ENCODE measurements at places on chromosomes 6 and 20.

DNA sequence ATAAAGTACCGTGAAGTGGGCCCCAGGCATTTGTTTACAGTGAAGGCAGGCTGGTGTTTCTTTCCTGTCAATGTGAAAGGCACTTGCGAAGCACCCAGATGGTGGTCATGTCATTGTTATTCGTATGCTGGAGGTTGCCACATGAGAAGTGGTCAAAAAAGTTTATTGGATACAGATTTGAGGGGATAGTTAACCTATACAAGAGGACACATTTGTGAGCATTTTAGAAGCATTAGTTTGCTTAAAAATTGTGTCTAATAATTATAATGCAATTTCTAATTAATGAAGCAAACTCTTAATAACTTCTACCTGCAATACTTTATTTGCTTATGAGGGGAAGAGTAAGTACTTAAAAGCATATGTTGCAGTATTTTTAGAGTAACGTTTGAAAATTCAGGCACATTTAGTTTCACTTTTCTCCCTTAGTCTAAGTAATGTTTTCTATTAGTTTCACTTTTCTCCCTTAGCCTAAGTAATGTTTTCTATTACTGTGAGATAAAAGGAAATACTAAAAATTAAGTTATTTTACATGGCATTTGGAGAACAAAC, 120.7 kb upstream of the CLDN20 start:
- no peak for DNase-seq

DNA sequence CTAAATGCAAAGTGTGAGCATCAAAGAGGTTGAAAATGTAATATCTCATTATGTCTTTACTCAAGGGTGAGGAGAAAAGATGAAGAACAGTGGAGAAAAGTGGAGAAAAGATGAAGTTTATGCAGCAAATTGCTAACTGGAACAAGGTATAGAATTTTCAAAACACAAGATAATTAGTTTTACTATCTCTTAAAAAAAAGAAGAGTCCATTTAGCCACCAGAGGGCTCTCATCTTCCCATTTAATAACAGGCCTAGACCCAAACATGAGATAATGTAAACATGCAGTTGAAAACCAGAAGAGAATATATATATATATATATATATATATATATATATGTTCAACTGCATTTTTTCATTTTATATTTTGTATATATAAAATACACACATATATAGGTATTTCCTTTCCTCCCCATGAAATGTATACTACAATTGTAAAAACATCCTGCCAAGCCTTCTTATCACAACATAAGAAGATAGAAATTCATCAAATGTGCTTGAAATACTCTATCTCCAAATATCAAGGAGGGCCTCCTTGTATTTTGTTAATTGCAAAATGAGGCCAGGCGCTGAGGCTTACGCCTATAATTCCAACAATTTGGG, 78.4 kb downstream of the ADTRP start:
- DNase-seq = peak; percentile 56

DNA sequence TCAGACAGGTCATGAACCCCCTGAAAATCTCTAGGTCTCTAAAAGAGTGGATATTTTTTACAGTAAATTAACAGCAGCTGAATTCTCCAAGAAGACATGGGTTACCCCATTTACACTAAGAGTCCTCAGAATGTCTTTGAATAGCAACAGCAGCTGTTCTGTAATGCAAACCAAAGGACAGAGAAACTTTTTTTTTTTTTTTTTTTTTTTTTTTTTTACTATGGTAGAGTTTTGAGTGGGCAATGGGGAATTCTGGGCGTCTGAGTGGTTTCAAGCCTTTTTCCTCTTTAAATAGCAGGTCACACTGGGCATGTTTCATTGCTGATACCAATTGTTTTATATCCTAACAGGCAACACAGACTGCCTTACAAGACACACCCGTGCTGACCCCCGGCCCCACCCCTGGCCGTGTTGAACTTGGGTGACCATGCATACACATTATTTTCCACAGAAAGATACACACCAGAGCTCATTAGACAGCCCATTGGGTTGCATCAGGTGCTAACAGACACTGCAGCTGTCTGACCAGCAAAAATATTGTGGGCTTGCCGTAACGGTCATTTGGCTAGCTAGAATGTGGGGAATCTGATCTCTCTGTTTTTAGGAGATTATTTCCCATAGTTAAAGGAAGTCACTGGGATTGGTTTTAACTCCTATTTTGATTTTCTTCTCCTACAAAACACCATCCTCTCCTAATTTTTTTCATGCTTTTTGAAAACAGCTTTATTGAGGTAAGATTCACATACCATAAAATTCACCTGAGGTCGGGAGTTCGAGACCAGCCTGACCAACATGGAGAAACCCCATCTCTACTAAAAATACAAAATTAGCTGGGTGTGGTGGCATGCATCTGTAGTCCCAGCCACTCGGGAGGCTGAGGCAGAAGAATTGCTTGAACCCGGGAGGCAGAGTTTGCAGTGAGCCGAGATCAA, 26.7 kb upstream of the IRF4 start:
- DNase-seq = peak; percentile 63

- no peak for DNase-seq
Measured at GRCh38 chr20:24643731-24644626, 174.6 kb downstream of the SYNDIG1 start.

DNA sequence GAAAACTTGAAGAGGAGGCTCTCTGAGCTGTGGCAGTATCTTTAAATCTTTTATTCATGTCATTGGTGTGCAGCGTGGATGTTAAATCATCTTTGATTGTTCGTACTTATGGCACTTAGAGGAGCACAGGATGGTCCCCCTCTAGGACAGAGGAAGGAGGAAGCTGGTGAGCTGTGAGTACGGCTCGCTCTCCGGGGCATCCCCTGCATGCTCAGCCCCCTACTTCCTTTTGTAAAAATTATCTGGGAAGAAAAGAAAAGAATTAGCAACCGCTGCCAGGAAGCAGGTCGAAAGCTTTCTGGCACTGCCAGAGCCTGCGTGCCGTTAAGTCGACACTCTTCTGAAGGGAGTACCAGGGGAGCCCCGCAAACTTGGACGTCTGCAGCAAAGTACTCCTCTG, 158.5 kb downstream of the SYNDIG1 start:
- no peak for DNase-seq

GRCh38 chr6:122709922-122710512, 69.5 kb upstream of the FABP7 start:
- DNase-seq = no peak

- DNase-seq = no peak
Measured at GRCh38 chr6:12529364-12530019, 187.1 kb upstream of the PHACTR1 start.

DNA sequence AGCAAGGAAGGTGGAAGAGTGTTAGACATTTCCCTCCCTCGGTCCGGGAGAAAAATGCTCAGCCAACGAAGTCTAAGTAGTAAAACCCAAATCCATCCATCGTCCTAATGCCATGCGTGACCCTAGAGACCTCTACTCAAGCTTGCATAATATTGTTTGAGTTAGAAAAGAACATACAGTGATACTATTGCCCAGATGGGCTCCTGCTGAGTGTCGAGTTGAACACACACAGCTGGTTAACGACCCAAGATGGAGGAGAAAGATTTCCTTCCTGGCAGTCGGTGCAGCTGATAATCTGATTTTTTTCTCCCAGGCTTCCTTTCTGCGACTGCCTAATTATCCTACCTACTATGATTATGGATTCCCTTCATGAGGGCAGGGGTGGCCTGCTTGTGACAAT, 164.4 kb upstream of the KCNG1 start:
- no peak for DNase-seq

GRCh38 chr6:10659699-10660348, 34.6 kb downstream of the C6orf52 start:
- DNase-seq = peak; percentile 4

- peak; percentile 21 for DNase-seq
Measured at GRCh38 chr6:13924949-13925881, at the start of gene RNF182. RNF182 (plus strand) TSS chr6:13924952; CDS start chr6:13977120, 52,168 bp downstream.

DNA sequence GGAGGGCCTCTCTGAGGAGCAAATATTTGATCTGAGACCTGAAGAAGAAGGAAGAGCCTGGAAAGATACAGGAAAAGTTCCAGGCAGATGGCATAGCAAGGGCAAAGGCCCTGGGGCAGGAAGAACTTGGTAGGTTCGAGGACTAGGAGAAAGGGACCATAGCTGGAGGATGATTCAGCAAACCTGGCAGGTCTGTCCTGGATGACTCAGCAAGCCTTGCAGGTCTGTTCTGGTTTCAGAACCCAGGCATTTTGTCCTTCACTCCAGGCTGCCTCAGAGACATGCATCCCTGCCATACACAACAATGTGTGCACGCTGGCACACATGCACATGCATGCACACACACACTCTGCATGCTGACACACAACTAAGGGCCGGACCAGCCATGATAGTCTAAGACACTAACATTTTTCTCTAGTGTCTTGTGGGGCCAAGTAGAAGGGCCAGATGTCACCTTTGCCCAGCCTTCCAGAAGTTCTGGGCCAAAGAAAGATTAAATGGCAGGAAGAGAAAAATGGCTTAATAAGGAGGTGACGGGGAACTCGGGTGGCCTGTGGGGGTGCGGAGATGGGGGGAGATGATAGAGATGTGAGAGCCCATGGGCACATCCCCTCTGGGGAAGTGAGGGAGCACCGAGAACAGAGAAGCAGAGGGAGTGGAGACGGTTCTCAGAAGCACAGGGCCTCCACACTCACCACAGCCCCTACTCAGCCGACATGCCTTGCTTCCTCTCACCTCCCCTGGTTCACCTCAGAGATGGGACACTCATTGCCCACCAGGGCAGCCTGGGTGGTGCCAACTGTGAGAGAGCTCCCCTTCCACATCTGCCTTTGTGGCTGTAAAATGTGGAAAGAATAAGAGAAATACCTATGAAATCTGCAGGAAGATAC, 15.4 kb upstream of the TRIB3 start:
- peak; percentile 89 for DNase-seq

GRCh38 chr20:39789411-39789810, 827.3 kb downstream of the DHX35 start:
- DNase-seq = no peak

DNA sequence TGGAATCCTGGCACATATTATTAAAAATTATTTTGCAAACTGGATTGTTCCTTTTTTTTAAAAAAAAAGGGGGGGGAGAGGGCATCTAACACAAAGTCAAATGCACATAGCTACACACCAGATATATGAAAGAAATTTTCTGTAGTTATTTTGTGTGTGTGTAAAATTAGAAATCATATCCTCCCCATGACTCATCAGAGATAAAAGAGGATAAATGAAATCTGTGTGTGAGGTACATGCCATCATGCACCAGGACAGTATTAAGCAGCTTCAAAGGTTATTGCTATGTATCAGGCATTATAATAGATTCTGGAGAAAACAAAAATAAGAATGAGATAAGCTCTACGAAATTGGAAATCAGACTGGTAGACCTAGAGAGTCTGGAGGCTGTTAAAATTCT, 5.2 kb downstream of the BTBD9 start:
- no peak for DNase-seq

GRCh38 chr20:50592282-50593004, 82.3 kb downstream of the PTPN1 start:
- DNase-seq = peak; percentile 19

All from kidney tubule cell (primary cell).